ENCODE measurements at places on chromosomes 16 and 17.
A peak's percentile ranks its signal among the peaks of the same experiment; 100 is the strongest.

GRCh38 chr17:15456496-15456895 is 10.9 kb downstream of the CDRT4 start:
- DNase-seq = no peak

DNA sequence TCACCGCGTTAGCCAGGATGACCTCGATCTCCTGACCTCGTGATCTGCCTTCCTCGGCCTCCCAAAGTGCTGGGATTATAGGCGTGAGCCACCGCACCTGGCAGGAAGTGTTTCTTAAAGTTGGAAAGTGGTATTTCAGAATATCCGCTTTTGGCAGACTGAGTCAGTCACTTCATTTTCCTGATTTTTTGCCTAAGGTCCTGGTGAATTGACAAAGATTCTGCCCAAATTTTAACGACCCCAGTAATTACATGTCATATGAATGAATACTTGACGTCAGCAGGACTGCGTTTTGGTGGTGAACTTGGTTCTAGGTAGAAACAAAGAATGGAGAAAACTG is 4.5 kb upstream of the BRCA1 start:
- DNase-seq = no peak

DNA sequence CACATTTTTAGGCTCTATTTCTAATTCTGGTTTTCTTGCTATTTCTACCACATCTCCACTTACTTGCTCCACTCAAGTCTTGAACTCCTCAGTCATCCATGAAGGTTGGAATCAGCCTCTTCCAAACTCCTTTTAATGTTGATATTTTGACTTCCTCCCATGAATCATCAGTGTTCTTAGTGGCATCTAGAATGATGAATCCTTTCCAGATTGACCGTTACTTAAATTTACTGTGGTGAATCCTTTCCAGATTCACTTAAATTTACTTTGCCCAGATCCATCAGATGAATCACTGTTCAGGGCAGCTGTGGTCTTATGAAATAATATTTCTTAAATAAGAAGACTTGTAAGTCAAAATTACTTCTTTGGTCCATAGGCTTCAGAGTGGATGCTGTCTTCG is 32.4 kb downstream of the CLTC start:
- no peak for DNase-seq

GRCh38 chr16:69393898-69394849 is 8.4 kb upstream of the TERF2 start:
- no peak for DNase-seq

DNA sequence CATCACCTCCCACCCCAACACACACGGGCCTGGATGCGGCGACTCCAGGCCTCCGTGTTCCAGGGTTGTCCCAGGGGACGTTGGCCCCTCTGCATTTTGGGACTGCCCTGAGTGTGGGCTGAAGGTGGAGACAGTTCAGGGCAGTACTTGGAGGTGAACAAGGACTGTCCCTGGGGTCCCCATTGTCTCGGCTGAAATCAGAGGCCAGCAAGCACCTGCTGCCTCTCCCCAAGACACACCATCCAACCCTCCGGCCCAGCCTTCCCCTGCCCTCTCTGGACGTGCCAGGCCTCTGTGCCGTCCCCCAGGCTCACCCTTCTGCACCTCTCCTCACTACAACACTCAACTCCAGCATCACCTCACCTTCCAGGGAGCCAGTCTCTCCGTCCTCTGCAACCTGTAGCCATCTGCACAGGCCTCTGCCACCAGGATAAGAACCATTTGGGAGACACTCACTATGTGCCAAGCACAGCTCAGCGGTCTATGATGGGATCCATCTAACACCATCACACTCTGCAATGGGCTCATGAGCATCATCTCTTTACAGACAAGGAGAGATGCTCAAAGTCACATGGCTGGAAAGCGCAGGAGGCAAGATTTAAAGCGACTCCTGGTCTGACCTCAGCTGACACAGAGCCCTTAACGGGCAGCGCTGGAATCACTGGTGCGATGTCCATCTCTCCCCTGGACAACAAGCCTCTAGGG is 104.5 kb upstream of the SEC14L1 start:
- DNase-seq = no peak

DNA sequence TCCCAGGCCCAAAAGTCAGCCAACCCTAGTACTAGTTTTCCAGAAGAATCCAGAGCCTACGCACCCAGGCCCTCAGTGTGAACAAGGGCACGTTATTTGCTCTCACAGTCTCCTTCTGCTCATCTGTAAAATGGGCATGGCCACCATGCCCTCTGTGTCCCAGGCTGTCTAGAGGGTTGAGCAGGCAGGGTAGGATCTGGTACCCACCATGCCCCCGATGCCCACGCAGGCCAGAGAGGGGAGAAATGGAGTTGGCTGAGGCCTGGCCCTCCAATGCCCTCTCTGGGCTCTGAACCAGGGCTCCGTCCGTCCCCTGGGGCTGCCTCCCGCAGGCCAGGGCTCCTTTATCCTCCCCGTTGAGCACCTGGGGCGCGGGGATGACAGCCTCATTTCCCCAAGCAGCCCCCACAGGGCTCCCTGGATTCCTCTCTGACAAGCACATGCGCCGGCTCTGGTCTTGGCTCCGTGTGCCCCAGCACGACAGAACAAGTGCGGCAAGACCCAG is 9.1 kb upstream of the BAHCC1 start:
- DNase-seq = no peak

DNA sequence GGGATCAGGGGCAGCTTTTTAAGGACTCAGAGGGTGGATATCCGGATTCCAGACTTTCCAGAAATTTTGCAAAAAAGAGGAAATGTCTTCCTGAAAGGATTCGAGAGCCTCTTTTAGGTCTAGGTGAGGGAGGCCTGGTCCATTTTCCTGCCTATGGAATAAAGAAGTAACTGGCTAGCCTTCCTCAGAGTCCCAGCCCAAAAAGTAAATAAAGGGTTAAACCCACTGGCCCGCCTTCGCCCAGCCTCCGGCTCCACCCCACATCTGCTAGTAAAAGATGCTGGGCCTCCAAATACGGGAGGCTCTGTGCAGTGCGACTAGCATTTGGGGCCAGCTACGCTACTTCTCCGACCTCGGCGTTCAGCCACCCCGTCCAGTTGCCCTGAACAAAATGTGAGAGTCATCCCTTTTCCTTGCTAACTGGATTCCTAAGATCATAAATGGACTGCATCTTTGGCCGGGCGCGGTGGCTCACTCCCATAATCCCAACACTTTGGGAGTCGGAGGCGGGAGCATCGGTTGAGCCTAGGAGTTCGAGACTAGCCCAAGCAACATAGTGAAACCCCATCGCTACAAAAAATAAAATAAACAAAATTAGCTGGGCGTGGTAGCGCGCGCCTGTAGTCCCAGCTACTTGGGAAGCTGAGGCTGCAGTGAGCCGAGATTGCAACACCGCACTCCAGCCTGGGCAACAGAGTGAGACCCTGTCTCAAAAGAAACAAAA is 824 bp upstream of the MPP2 start:
- DNase-seq = peak; percentile 18

DNA sequence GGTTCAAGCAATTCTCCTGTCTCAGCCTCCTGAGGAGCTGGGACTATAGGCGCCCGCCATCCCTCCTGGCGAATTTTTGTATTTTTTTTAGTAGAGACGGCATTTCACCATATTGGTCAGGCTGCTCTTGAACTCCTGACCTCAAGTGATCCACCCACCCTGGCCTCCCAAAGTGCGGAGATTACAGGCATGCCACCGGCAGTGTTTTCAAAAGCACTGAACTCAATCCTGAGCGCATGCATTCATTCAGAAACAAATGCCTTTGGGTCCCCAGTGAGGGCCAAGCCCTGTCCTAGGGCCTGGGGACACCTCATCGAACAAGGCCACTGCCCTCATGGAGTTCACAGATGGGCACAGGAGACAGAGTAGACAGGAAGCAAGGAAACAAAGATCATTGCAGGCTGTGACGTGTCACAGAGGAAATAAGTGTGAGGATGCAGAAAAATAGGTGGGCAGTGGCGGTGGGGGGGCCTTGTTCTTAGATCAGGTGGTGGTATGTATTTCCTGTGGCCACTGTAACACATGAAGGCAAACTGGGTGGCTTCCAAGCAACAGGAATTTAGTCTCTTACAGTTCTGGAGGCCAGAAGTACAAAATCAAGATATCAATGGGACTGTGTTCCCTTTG is 12.5 kb downstream of the TMEM114 start:
- DNase-seq = no peak

- no peak for DNase-seq
These were observed 339.1 kb upstream of the RBFOX1 start for GRCh38 chr16:6993544-6993943.

GRCh38 chr17:48552466-48553189 is 7.7 kb upstream of the HOXB2 start:
- DNase-seq = no peak

GRCh38 chr16:69833357-69834282 is 71.5 kb downstream of the WWP2 start:
- DNase-seq = no peak

GRCh38 chr17:77422104-77422747 is 281.5 kb downstream of the SEC14L1 start:
- DNase-seq = no peak

DNA sequence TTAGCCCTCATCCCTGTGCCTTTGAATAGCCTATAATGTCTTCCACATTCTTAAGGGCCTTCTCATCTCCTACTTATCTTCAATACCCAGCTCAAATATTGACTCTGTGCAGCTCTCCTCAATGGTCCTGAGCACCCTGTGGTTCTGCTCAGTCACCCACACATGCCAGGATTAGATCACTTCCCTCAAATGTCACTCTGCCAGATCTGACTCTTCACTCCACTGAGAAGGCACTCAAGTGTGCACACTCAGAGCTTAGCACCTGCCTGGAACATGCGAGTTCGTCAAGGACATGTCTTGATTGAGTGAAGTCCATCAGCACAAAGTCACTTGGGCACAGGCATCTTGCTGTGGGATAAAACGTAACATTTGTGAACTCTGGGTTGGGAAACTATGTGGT is 404.8 kb downstream of the CDH13 start:
- DNase-seq = no peak

DNA sequence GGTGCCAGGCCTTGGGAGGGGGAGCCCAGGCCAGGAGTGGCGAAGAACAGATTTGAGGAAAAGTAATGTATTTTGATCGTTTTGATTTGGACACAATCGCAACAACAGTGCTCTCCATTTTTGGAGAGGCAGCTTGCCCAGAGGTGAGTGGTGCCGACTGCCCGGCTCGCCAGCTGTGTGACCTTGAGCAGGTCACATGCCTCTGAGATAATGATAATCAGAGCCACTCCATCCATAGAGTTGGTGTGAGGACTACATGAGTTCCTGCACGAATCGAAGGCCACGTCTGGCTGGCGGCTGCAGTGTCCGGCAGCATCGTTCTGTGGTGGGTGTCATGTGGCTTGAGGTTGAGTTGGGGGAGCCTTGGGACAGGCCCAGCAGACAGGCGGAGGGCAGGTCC is 20.7 kb downstream of the LLGL2 start:
- DNase-seq = no peak

GRCh38 chr17:28385037-28385400 is 13.5 kb downstream of the SARM1 start:
- peak; percentile 18 for DNase-seq

GRCh38 chr16:13958474-13958873 is 38.5 kb downstream of the ERCC4 start:
- no peak for DNase-seq

- DNase-seq = no peak
These were observed 112.0 kb downstream of the LITAF start for GRCh38 chr16:11474617-11475291.

DNA sequence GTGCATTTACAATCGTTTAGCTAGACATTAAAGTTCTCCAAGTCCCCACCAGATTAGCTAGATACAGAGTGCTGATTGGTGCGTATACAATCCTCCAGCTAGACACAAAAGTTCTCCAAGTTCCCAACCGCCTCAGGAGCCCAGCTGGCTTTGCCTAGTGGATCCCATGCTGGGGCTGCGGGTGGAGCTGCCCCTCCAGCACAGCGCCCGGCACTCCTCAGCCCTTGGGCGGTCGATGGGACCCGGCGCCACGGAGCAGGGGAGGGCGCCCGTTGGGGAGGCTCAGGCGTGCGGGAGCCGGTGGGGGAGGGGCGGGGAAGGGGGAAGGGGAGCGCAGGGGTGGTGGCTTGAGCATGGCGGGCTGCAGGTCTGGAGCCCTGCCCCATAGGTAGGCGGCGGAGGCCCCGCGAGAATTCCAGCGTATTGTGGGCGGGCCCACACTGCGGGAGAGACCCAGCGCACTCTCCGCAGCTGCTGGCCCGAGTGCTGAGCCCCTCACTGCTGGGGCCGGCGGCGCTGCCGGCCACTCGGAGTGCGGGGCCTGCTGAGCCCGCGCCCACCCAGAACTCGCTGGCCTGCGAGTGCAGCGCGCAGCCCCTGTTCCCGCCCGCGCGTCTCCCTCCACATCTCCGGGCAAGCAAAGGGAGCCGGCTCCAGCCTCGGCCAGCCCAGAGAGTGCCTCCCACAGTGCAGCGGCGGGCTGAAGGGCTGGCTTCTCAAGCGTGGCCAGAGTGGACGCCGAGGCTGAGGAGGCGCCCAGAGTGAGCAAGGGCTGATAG is 907.5 kb downstream of the CDH8 start:
- DNase-seq = no peak

Measured in LoVo (cell line).